Natural killer cell (primary cell): ENCODE measurements at places on chromosomes 1 and 21. TPM values are rescaled to one million over a fixed set of nuclear protein-coding genes. Genes with fewer than 3 reads are reported as not detected.

TXNIP gene
- 984 TPM for total RNA-seq

DNA sequence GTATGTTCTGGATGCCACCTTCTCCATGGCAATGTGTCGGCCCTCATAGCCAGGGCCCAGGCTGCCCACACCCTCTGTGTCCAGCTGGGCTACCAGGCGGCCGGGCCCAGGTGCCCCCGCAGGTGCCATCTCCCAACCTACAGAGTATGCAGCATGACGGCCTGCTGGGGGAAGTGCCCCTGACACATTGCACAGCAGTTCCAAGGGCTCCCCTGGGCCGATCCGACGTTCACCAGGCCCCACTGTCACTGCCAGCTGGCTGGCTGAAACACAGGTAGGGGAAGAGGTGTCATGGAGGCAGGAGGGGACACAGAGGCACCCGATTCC, 5.4 kb downstream of the IGSF8 start:
- no peak for DNase-seq

CACHD1 gene
- not detected for total RNA-seq

IRF2BP2 gene
- total RNA-seq, result 315 TPM

DNA sequence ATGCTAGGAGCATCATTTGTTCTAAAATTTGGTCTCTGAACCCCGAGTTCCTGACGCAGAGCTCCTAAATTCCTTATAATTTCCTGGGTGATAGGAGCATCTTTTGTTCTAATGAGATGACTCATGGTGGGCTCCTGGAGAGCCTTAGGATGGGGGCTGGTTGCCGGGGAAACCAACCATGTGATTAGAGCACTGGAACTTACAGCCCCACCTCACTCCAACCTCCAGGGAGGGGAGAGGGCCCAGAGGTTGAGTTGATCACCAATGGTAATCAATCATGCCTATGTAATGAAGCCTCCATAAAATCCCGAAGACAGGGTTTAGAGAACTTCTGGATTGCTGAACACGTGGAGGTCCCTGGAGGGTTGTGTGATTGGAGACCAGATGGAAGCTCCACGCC, 7.7 kb downstream of the SHISAL2A start:
- DNase-seq, result no peak

SMIM11 gene
- total RNA-seq, result 1.5 TPM

DNA sequence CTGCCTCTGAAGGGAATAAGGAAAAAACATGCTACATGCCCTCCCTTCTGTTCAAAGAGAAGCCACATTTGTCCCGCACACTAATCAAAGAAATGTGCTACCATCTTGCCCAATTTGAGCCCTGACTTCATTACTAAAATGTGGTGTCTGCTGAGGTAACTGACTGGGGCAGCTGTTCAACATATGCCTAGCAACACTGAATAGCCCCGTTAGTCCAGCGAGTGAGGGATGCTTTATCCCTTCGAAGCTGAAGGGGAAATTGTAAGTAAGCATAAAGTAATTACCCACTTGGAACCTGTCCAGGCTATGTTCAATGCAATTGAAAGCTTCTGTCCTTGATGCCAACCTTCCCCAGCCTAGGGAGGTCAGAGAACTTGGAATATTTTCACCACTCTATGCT, 310.6 kb downstream of the SEC16B start:
- DNase-seq, result no peak

DNA sequence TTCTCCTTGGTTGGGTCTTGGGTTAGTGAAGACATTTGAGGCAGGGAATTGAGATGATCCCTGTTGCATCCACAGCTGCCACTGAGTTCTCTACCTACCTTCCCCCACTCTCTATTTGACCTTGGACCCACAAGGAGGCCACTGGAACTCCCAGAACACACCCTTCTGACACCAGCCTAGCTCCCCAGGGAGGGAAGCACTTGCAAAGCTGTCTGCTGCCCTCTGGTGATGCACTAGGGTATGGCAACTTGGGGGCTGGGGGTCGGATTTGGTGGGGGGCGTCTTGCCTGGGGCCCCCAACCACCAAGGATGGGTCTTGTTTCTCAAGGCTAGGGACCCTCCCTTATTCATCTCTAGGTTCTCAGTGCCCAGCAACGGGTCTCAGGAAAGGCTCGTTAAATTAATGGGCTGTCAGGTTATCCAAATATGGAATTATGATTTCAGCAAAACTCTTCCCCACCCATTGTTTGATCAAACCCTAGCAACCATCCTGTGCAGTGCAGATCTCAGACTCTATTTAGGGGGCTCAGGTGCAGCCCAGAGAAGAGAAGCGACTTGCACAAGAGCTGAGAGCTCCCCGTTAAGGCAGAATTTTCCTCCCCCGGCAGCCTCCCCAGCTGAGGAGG, 177.8 kb upstream of the KLHDC7A start:
- DNase-seq, result peak; percentile 9

DNA sequence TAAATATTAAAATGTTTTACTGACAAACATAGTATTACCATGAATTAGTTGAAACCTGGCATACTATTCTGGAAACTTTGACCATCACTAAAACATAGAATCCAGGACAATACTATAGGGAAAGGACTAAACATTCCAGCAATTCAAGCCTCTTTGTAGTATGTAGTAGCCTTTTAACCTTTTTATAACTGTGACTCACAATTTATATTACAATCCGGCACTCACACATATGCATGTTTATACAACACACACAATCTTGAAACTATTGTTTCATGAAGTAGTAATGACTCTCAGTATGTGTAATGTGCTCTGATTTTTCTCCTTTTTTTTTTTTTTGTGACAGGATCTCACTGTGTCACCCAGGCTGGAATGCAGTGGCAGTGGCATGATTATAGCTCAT, 64.3 kb downstream of the ANKRD13C start:
- DNase-seq, result no peak

GRCh38 chr1:232586679-232587078, 43.3 kb downstream of the SIPA1L2 start:
- DNase-seq, result no peak

DNA sequence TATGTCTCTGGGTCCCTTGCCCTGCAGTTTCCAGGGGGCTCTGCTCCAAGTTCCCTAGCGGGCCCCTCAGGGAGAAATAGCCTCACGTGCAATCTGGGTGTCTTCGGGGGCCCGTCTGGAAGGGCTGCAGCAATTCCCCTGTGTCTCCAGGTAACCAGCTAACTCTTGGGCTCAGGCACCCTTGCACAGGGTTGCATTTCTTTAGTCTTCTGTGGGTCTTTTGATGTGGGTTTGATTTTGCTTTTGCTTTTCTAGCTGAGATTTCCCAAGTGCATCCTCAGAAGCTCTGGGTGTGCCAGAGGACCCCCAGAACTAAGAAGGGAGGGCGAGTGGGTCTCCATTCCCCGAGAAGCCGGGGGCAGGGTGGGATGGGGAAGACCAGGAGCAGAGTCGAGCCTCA, 75.7 kb downstream of the SPSB1 start:
- peak; percentile 38 for DNase-seq

HENMT1 gene
- total RNA-seq, result 26.9 TPM

- DNase-seq, result no peak
These were observed 111.4 kb upstream of the ARTN start for GRCh38 chr1:43822040-43822690.
